Renal pelvis (tissue), 12 donors: ENCODE measurements at places on chromosomes 3 and 15. TPM values are rescaled to one million over a fixed set of nuclear protein-coding genes. Genes with fewer than 3 reads are reported as not detected.

KLF15 gene
- polyA plus RNA-seq: 18.3 TPM

CCR9 gene
- not detected for polyA plus RNA-seq

ZBBX gene
- polyA plus RNA-seq: 3.1 TPM

SAMD7 gene
- not detected for polyA plus RNA-seq

OR5K2 gene
- polyA plus RNA-seq: 0.14 TPM

POPDC2 gene
- 10.2 TPM for polyA plus RNA-seq

ADIPOQ gene
- 0.03 TPM for polyA plus RNA-seq

MESP2 gene
- 0.44 TPM for polyA plus RNA-seq

FOXB1 gene
- 0.08 TPM for polyA plus RNA-seq

TP63 gene
- 1.5 TPM for polyA plus RNA-seq

GOLGA6A gene
- not detected for polyA plus RNA-seq

ROBO1 gene
- 102 TPM for polyA plus RNA-seq

GOLGA8R gene
- 4.7 TPM for polyA plus RNA-seq

GREM1 gene
- polyA plus RNA-seq: 0.58 TPM

STRIT1 gene
- 1.6 TPM for polyA plus RNA-seq

ACY1 gene
- polyA plus RNA-seq: 120 TPM

KBTBD8 gene
- polyA plus RNA-seq: 1.5 TPM

ITIH3 gene
- polyA plus RNA-seq: 5.5 TPM

TPRG1 gene
- 0.65 TPM for polyA plus RNA-seq

CD47 gene
- polyA plus RNA-seq: 45.0 TPM

SPRED1 gene
- 29.5 TPM for polyA plus RNA-seq

YEATS2 gene
- polyA plus RNA-seq: 46.2 TPM

ZNF445 gene
- 29.3 TPM for polyA plus RNA-seq

GCNT3 gene
- 0.40 TPM for polyA plus RNA-seq

PLD1 gene
- 10.5 TPM for polyA plus RNA-seq

CLASP2 gene
- 68.2 TPM for polyA plus RNA-seq

C15orf62 gene
- polyA plus RNA-seq: 2.3 TPM

CHSY1 gene
- 42.5 TPM for polyA plus RNA-seq

STRA6 gene
- 27.0 TPM for polyA plus RNA-seq

C3orf85 gene
- 18.4 TPM for polyA plus RNA-seq

TNNC1 gene
- polyA plus RNA-seq: 7.2 TPM

DOCK3 gene
- polyA plus RNA-seq: 2.0 TPM

PP2D1 gene
- 0.82 TPM for polyA plus RNA-seq

FBXL2 gene
- polyA plus RNA-seq: 30.2 TPM

MINAR1 gene
- polyA plus RNA-seq: 1.4 TPM

COMMD2 gene
- 58.7 TPM for polyA plus RNA-seq

EPHB3 gene
- polyA plus RNA-seq: 29.1 TPM

MAP1A gene
- 8.2 TPM for polyA plus RNA-seq

TMF1 gene
- polyA plus RNA-seq: 34.5 TPM

VEPH1 gene
- 48.9 TPM for polyA plus RNA-seq
